Right renal pelvis (tissue), 4 donors: ENCODE measurements at places on chromosomes 5 and 9. TPM values are rescaled to one million over a fixed set of nuclear protein-coding genes. Genes with fewer than 3 reads are reported as not detected.

GRCh38 chr9:90007516-90008440 is 403.0 kb downstream of the GADD45G start:
- no peak for DNase-seq

DNA sequence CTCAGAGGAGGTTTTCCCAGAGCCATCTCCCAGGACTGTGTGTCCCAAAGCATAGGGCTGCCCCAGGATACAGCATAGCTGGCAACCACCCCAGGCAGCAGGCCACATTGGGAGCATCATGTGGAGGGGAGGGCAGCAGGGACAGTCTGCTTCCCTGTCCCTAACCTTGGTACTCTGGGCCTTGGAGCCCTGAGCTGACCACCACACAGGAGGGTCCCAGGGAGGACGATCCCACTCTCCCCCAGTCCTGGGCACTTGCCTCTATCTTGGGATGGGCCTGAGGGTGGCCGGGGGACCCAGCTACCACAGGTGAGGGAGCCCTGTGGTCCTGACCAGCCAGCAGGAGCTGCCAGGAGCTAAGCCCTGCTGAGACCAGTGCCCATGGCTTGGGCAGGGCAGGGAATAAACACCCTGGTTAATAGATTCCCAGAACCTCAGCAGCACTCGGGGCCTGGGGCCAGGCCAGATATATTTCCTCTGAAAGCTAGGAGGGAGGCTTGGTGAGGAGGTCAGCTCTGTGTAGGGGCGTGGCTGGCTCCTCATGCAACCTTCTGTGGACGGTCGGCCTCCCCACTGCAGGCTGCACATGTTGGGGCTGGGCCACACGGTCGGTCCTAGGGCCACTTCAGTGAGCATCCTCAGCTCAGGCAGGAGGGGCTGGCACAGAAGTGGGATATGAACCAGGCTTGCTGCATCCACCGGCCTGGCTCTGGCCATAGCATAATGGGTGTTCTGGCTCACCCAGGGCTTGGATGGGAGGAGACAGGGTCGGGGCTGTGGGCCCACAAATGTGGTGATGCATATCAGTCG is 4.2 kb downstream of the NINJ1 start:
- DNase-seq = no peak

DNA sequence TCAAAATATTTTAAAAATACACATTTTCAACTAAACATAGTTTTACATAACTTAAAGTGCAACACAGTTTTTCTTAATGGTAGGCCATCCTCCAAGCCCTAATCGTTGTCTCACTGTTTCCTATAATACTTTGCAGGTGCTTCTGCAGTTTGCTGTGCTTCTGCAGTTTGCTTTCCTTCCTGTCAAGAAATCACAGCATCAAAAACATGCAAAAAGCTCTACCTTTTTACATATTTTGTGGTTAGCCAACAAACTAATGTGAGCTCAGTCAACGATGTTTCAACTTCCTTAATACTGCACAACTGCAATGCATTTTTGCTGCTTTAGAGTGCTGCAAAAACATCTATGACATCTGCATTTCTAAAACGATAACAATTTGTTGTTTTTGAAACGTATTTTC is 25.2 kb downstream of the EMB start:
- no peak for DNase-seq

MAP1B gene
- 13.1 TPM for polyA plus RNA-seq
